Stimulated activated CD8-positive, alpha-beta memory T cell treated with anti-CD3 and anti-CD28 coated beads, Interleukin-4, amount 100 ng/mL, for 4 hours (primary cell): ENCODE measurements at places on chromosomes 7 and 10.
A peak's percentile ranks its signal among the peaks of the same experiment; 100 is the strongest.

DNA sequence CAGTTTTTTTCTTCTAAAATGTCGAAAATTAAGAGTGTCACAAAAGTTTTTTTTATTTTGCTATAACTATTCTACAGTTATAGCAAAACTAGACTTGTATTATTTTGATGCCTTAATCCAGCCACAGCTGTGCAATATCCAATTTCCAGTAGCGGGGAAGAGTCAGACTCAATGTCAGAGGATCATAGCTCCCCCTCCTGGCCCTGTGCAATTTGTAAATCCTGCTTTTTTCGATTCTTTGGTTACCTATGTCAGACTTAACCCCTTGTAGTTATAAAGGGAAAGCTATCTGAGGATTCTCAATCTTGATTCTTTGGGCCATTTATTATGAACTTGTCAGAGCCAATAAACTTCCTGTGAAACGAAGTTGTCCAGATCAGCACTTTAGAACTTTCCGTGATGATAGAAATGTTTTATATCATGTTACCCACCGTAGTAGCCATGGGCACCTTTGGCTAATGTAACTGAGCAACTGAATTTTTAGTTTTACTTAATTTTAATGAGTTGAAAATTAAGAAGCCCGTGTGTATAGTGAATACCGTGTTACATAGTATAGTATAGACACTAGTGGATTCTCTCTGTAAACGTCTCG lies 87.7 kb upstream of the PRKCQ start:
- no peak for DNase-seq

DNA sequence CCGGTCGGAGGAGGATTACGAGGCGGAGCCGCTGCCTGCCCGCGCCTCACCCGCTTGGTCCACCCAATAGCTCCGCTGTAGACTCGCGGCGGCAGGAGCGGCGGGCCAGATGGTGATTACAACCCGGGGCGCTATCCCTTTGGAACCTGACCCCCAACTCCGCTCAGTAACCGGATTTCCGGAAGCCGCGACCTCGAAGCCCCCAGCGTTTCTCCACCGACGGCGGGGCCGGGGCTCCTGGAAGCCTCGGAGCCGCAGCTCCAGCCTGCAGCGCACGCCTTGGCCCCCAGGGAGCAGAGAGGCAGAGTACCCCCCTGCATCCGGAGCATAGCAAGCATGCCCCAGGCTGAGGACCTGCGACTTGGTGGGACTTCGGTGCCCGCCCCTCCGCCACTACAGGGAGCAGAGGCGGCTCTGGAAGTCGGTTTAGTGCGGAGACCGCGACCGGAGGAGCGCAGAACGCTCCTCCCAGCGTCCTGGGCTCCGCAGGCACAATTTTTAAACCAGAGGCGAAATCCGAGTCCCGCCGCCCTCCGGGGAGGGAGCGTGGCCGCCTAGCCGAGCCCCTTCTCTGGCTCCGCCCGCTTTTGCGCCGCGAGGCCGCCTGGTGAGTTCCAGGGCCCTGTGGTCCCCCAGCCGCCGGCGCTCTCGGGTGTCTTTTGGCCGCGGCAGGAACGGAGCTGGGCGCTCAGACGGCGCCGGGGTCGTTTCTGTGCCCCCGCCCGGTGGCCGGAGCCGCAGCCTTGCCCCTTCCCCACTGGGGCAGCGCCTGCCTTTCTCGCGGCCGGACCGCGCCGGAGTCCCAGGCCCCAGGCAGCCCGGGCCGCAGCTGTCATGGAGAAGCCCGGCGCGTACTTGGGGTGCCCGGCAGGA lies 28.2 kb upstream of the BMS1 start:
- no peak for DNase-seq

DNA sequence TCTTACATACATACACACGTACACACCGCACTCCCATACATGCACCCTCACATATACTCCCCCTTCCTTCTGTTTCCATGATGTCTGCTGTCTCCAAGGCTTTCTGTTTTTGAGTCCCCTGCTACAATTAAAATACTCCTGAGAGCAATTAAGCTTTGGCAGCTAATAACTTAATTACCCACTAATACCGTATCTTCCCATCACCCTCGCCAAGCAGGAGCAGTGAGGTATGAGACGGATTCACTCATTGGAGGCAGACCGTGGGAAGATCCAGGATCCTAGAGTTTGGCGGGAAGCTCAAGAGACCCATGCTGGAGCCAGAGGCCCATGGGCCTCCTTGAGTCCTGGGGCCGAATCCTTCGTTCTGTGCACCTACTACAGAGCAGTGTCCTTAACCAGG lies 1.7 kb upstream of the CALN1 start:
- DNase-seq = no peak

DNA sequence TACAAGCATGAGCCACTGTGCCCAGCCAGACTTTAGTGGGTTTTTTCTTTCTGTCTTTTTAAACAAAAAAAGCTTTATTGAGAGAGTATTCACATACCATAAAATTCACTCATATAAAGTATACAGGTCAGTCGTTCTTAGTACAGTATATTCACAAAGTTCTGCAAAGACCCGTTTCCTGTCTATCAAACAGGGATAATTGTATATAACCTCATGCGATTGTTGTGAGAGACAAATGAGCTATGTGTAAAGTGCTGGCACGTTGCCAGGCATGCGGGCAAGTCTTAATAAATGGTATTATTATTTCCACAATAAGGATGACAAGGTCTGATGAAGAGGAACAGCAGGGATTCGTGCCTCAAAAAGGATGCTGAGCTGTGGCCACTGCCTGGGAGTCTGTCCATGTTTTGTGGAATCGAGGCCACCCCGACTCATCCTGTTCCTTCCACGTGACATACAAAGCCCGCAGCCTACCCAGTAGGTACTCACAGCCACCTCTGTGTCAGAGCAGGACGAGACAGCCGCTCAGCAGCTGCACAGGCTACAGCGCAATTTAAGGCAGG lies 51.6 kb downstream of the SMKR1 start:
- peak; percentile 14 for DNase-seq

DNA sequence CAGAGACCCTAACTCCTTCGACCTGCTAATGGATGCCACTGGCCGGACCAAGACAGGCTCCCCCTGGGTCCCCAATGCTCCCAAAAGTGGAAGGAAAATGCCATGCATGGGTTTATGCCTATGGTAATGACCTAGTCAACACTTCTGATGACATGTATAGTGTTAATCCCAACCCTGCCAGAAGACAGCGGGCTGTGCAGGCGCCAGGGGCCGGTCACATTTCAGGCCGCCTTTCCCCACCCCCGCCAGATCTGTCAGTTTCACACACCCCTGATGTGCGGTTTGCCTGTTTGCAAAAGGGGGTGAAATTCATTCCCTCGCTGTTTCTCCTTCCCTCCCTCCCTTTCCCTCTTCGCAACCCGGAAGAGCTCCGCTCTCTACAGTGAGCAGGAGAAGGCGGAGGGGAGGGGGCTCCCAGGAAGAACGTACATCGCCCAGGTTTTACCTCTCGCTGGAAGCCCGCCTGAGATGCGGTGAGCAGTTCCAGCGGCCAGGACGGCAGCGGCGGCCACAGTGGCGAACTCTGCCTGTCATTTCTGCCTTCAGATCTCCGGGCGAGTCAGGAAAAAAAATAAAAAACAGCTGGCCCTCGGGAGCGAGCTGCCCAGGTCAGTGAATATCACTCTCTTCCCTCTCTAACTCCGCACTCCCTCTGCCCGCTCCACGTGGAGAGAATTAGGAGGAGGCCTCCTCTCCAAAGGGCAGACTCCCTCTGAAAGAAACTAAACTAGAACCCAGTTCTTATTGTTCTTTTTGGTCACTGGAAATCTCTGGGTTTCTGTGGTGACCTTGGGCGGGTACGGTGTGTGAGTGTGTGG lies 9.4 kb upstream of the GATA3 start:
- DNase-seq = no peak

DNA sequence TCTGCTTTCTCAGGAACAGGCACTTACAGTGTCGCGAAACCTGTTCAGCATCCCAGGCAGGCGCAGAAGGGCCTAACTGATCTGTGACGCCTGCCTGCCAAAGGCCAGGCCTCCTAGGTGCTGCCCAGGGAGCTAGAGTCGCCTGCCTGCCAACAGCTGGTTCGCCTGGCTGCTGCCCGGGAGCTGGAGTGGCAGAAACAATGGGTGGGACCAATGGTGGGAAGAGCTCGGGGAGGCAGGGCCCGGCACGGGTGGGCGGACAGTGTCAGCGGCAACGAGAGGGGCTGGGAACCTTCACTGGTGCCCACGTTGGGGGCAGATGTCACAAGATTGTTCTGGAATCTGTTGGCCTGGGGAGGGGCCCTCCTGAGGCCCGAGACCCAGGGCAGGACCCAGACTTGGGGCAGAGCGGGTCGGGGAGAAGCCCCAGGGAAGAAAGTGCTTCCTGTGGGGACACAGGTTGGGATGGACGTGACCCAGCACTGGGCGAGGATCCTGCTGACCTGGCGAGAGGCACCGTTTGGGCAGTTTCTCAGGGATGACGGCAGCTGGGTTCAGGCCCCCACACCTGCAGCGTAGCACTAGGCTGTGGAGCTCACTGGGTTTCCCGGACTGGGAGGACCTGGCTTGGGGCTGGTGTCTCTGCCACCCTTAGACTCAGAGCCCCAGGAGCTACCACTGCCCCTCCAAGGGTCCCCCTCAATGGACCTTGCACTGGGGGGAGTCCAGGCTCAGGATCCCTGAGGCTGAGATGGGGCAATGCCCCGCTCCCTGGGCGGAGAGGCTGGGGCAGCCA lies 181.8 kb downstream of the ELFN1 start:
- no peak for DNase-seq

GRCh38 chr10:51079331-51079730 lies 5.0 kb downstream of the PRKG1 start:
- DNase-seq = no peak

GRCh38 chr7:131365838-131366237 lies 38.2 kb downstream of the MKLN1 start:
- DNase-seq = no peak

DNA sequence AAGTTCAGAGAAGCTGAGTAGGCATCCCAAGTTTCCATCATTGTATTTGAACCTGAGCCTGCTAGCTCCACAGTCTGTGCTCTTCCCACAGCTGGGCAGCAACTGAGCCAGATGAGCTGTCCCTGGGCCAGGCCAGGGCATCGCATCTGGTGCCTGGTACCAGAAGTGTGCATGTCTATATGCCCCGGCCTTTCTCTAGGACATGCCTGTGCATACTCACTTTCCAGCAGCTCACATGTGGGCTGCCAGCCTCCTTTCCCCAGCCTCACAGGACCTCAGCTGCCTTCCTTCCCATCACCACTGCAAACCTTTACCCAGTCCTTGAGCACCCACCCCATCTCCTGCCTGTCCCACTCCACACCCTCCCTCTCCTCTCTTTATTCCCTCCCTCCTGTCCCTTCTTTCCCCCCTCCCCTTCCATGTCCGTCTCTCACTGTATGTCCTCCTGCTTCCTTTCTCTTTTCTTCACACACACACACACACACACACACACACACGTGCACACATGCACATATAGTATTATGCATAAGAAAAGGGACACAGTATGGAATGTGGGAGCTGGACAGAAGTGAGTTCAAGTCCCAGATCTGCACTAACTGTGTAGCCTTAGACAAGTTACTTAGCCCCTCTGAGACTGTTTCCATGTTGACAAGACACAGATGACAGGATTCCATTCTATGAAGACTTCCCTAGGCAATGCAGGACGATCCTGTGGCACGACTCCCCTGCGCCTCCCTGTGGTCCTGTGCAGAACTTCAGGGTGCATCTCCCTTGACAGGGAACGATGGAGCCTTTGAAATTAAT lies 10.9 kb downstream of the CDHR1 start:
- peak; percentile 30 for DNase-seq

- DNase-seq = no peak
These were observed 150.8 kb downstream of the DGKI start for GRCh38 chr7:137695942-137696341.

DNA sequence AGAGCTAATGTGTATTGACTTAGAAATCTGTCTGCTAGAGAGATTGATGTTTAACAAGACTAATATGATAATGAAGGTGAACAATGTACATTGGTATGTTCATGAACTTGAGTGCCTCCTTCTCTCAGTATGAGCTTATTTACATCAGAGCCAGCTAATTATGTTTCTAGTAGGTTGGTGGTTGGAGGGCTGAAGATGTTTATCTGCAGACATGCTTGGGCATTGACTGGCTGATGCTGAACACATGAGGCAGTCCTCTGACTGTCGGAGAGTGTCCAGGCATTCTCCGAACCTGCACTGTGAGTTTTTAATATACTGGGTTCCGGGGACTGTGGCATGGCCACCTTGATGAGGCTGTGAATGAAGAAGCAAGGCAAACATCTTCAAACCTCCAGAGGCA lies 47.5 kb downstream of the BMPER start:
- DNase-seq = no peak

DNA sequence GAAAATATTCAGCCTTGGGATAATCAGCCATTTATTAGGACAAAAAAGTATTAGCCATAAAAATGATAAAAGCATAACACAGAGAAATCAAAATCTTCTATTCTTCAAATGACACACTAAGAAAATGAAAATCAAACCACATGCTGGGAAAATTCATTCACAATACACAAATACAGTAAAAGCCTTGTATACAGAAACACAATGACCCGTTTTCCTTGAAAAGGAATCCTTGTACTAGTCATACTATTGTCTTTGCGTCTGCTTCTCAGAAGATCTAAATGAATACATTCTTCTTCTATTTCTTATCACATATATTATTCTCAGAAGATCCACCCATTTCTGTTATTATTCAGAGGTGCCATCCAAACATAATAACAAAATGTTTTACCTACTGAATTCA lies 749.1 kb downstream of the CNTNAP2 start:
- no peak for DNase-seq

DNA sequence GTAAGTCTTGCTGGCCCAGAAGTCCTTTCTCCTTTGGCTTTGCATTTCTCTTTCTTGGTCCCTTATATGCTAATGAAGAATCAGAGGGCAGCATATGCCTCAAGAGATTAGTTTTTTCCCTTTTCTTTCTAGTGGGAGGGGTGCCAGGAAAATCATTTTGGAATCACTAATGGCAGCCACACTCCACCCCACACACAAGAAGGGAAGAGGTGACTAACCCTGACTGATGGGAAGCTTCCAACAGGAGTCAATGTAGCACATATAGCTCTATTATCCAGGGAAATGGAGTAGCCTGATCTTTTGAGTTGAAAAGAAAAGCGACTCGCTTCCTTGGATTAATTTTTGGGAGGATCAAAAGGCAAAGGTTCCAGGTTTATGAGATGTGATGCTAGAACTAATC lies 225.3 kb downstream of the KIF20B start:
- DNase-seq = no peak

- no peak for DNase-seq
These were observed 44.1 kb downstream of the IKZF1 start for GRCh38 chr7:50348469-50349162.

GRCh38 chr7:106551936-106552335 lies 109.0 kb downstream of the CCDC71L start:
- DNase-seq = no peak
